LNCaP clone FGC (cell line): ENCODE measurements at places on chromosomes 5 and 9.

DNA sequence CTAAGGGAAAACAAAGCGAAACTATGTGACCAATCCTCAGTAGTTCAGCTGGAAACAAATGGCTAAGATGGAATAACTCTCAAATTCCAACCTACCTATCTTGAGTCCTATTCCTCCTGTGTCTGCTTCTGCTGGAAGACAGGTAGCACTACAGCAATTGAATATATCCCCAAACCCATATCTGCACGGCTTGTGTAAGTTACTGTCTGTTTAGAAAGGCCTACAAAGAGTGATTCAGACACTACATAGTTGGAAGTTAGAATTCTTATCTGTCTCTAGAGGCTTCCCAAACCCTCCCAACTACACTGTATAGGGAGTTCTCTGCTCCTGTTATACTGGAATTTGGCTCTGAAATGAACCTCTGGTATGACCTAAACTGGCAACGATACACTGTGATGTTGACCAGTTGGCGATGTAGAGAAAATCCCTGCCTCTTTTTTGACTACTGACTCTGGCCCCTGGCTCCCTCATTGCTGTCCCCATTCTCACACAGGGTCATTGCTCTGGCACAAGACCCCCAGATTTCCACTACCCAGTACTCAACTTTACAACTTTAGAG lies 22.6 kb upstream of the NADK2 start:
- no peak for DNase-seq

GRCh38 chr9:115978659-115979096 lies 174.9 kb upstream of the PAPPA start:
- peak; percentile 87 for DNase-seq

GRCh38 chr9:6897898-6898302 lies 140.1 kb downstream of the KDM4C start:
- no peak for DNase-seq

DNA sequence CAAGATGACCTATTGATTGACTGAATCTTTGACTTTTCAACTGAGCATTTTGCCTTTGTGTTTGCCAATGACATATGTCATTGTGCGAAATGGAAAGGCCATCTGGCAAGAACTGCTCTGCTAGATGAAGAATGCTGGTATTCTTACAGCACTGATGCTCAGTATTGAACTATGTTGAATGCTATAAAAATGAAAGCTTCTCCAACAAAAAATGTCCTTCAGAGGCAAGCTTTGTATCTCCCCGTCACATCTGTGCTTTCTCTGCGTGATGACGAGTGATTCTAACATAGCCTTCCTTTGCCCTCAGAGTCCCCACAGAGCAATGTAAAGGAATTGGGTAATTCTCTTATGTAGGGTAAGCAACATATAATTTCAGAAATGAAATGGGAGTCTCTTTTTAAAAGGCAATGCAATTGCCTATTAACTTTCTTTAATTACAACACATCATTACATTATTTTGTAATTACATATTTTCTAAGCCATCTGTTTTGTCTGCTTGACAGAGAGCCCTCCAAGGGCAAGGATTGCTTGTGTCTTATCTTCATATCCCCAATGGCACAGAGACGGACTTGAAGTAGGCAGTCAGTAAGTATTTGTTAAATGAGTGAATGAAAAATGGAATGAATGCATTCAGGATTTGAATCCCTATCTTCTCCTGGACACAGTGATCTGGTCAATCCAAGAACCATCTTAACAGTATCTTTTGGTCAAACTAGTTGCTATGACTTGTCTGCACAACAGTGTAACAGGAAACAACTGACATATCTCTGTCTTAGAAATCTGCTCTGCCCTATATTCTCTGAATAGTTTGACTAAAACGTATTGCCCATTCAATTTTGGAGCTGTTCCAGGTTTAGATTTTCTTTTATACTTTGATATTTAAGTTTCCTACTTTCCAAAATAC lies 46.1 kb downstream of the ENC1 start:
- no peak for DNase-seq

DNA sequence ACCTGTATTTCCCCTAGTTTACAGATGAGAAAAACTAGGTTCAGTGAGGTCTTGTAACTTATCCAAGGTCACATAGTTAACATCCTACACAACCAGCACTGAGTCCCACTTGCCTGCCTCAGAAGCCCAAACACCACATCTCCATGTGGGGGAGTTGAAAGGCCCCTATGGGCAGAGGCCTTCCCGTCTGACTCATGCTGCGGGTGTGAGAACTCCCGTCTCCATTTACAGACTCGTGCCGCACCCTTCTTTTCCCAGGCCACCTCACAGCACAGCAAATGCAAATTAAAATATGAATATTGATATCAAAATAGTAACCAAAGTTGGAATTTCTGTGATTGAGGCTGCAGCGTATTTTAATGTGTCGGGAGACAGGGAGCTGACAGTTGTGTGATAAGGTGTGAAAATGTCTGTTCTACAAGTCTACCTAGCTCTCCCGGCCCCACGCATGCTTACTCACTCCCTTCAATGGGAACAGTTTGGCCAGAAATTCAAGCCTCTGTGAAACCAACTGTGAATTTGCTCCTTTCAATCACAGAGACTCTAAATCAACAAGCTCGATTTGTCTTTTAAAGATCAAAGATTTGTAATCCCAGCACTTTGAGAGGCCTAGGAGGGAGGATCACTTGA lies 90.1 kb downstream of the CRB2 start:
- DNase-seq = no peak

GRCh38 chr5:103391659-103392058 lies 133.1 kb downstream of the MACIR start:
- DNase-seq = no peak

GRCh38 chr5:95759005-95759404 lies 27.9 kb downstream of the RHOBTB3 start:
- no peak for DNase-seq

DNA sequence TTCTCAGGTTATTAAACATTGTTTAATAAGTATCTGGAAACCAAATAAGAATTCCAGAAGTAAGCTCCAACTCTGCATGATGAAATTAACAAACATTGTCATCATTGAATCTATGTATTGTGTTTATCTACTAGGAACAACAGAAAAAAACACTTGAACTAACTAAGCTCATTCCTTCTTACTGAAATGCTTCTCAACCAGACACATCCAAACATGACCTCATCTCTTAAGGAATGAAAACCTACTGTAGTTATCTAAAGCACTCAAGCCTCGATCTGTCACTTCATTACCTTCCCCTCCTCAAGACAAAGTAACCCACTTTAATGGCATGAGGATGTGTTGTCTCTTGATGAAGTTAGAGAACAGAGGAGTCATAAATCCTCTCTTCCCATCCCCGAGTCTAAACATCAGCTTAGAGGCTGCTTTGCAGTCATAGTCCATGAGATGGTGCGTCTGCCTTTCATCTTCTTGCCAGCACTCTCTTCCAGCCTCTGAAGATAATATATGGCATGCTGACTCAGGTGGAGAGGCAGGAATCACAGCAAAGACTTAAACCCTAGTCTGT lies 86.5 kb downstream of the CEMIP2 start:
- DNase-seq = peak; percentile 69

- no peak for DNase-seq
Measured at GRCh38 chr9:120971938-120972337, 45.3 kb upstream of the TRAF1 start.

DNA sequence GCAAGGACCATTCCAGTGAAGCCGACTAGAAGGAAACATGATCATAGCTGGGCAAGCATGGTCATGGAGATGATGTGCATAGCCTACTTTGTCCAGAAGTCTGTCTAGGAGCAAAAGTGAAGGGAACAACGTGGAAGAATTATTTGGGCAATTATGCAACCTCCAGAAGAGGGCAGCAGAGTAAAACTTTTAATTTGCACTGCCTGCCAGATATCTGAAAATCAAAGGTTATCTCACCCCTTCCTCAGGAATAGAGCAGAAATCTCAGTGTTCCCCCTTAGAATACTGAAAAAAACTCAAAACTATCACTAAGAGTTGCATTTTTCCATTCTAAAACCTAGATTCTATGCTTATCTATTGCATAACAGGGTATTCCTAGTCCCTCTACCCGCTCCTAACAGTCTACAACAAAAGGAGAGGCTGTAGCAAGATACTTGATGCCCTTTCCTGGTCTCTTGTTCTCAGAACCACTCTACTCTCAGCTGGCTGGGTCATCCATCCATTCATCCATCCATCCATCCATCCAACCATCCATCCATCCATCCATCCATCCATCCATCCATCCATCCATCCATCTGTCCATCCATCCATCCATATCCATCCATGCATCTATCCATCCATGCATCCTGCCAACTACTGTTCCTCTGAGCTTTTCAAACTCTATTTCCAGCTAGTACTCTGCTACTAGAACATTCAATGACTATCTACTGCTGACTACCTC lies 8.4 kb upstream of the SETD9 start:
- no peak for DNase-seq

- no peak for DNase-seq
Measured at GRCh38 chr5:119948162-119948561, 318.8 kb downstream of the FAM170A start.
